ENCODE measurements at places on chromosomes 11 and 22.

- no peaks in the 10 kb centered on the region for H3K4me1 ChIP-seq
- DNase-seq: no peak
- no peaks in the 10 kb centered on the region for H3K36me3 ChIP-seq
- H3K4me3 ChIP-seq: no peak overlapping the region
- H3K27ac ChIP-seq: no peak overlapping the region
Observed at GRCh38 chr11:126190792-126191191, 20.7 kb downstream of the RPUSD4 start.

GRCh38 chr11:33734441-33735270 lies 1.6 kb downstream of the CD59 start:
- peak overlapping the region; percentile 95 for H3K4me3 ChIP-seq
- no peaks in the 10 kb centered on the region for H3K27me3 ChIP-seq
- H3K36me3 ChIP-seq: no peaks in the 10 kb centered on the region
- peaks cover 17% of the 10 kb centered on the region for H3K4me1 ChIP-seq
- DNase-seq: peak; percentile 42

DNA sequence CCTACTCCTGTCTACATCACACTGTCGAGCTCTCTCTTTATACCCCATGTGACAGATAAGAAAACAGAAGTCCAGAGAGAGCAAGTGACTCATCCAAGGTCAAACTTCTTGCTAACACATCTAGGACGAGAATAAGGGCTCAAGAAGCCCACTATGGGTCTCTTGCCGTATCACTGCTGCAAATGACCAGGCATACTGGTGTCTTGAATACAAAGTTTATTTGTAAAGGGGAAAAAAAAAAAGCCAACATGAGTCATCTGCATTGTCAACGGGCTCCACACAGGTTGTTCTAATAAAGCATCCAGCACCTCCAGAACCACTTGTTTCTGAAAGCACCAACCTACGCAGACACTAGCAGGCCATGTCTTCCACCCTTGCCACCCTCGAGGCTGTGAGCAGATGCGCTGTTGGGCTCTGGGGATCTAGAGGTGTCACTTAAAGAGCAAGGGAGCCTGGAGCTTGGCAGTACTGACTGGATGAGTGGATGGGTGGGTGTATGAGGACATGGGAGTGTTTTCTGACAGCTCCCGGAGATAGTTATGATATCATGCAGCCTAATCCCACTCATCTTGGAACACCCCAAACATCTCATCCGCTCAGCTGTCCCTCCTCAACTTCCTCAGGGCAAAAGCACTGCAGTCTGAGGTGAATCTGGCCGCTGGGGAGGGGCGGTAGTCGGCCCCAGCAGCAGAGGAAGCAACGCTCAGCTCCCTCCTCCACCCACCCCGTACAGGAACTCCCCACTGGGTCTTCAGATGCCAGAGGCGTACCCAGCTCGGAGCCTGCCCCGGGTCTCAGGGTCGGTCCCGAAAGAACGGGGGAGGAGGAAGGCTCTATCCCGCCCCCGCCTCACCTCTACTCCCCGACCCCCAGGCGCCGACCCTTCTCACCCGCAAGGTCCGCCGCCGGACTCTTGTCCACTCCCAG lies 1.0 kb downstream of the SMCO4 start:
- DNase-seq: peak; percentile 57
- H3K27ac ChIP-seq: peak overlapping the region; percentile 94
- H3K36me3 ChIP-seq: no peaks in the 10 kb centered on the region
- peak overlapping the region; percentile 84 for H3K4me3 ChIP-seq

DNA sequence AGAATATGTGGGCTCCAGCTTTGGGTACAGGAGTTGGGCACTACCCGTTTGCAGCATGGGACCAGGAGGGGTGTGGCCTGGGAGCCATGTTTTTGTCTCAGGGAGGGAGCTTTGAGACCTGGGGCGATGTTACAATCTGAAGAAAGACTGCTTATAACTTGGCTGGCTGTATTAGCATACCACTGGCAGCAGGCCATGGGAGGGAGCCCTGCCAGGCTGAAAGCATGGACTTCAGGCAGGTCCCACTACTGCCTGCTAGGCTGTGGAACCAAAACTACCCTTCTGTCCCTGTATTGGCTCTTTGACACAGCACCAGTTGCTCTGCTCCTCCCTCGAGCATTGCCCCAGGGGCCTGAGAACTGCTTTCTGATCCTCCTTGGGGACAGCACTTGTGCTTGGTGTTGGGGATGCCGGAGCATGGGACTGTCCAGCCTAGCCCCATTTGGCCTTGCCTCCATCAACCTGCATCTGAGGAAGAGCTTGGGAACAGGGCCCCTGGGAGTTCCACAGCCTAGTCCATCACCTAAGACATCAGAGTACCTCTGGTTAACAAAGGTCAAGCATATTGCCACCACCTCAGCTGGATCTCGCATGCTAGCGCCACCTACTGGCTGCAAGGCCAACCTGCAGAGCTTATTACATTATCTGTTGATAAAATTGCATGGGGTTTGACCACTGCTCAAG lies 217.4 kb downstream of the SBF2 start:
- H3K4me1 ChIP-seq: no peaks in the 10 kb centered on the region
- no peak overlapping the region for H3K27ac ChIP-seq
- no peaks in the 10 kb centered on the region for H3K36me3 ChIP-seq
- peak; percentile 62 for DNase-seq
- no peaks in the 10 kb centered on the region for H3K27me3 ChIP-seq

DNA sequence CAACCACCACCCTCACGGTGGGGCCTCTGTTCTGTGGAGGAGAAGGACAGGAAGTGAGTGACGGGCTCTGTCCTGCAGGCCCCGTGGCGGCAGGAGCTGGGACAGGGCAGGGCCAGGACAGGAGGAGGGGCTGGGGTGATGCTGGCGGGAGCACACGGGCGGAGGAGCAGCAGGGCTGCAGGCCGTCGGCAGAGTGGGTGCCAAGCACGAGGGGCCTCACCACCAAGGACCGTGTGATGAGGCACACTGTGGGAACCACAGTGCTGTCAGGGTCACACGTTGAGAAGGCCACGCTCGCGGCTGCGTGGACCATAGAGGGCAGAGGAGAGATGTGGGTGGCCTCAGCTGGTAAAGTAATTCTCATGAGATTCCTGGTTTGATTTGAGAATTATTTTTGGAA lies 8.5 kb downstream of the SCO2 start:
- no peak for DNase-seq
- no peak overlapping the region for H3K27ac ChIP-seq
- H3K27me3 ChIP-seq: no peaks in the 10 kb centered on the region

- H3K36me3 ChIP-seq: no peaks in the 10 kb centered on the region
- H3K27me3 ChIP-seq: no peaks in the 10 kb centered on the region
- H3K27ac ChIP-seq: no peak overlapping the region
- no peak for DNase-seq
- H3K4me1 ChIP-seq: peaks cover 5% of the 10 kb centered on the region
Observed at GRCh38 chr11:14835496-14836492, 56.2 kb downstream of the CYP2R1 start.

DNA sequence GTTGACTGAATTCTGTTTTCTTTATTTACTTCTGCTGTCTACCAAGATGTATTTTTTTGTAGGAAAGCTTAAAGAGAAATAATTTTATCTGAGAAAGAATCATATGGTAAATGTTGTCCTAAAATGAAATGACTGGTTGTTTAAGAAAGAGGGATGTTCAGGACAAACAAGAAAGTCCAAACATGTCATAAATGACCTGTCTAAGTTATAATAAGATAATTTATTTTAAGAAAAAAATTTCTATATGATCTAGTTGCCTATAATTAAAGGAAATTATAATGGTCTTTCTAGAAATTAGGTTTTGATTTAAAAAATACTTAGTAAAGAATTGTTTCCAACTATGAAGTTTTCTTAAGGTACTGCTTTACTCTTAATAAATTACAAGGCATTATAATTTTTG lies 10.5 kb downstream of the SCGB2A2 start:
- DNase-seq: no peak
- no peak overlapping the region for H3K4me3 ChIP-seq
- H3K27ac ChIP-seq: no peak overlapping the region
- no peaks in the 10 kb centered on the region for H3K4me1 ChIP-seq
- H3K36me3 ChIP-seq: no peaks in the 10 kb centered on the region

- H3K36me3 ChIP-seq: no peaks in the 10 kb centered on the region
- H3K27ac ChIP-seq: no peak overlapping the region
- no peak overlapping the region for H3K4me3 ChIP-seq
- H3K4me1 ChIP-seq: no peaks in the 10 kb centered on the region
- H3K27me3 ChIP-seq: no peaks in the 10 kb centered on the region
Observed at GRCh38 chr11:84140386-84141169, 854.4 kb upstream of the CCDC90B start.

DNA sequence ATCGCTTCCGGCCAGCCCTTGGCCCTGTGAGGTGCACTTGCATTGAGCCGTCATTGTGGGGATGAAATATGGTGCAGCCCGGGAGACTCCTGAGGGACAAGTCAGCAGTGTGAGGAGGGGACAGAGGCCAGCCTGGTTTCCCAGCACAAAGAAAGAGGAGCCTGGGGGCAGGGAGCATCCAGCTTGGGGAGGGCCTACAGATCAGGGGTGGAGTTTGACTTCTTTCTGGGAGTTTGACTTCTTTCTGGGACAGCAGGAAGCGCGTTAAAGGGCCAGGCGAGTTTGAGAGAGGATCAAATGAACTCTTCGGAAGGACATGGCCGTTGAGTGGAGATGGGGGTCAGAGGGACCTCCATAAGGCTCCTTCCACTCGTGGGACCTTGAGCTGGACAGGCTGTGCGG lies 91.9 kb downstream of the LRRC32 start:
- H3K27ac ChIP-seq: peak overlapping the region; percentile 77
- H3K27me3 ChIP-seq: no peaks in the 10 kb centered on the region
- DNase-seq: peak; percentile 35
- no peaks in the 10 kb centered on the region for H3K36me3 ChIP-seq
- H3K4me3 ChIP-seq: no peak overlapping the region
- peaks cover 4% of the 10 kb centered on the region for H3K4me1 ChIP-seq

- no peaks in the 10 kb centered on the region for H3K36me3 ChIP-seq
- peak; percentile 78 for DNase-seq
- H3K4me1 ChIP-seq: no peaks in the 10 kb centered on the region
- H3K27ac ChIP-seq: no peak overlapping the region
Observed at GRCh38 chr11:3091846-3092602, 34.8 kb upstream of the CARS1 start.

- H3K4me1 ChIP-seq: peaks cover 59% of the 10 kb centered on the region
- H3K27ac ChIP-seq: peak overlapping the region; percentile 90
- H3K27me3 ChIP-seq: no peaks in the 10 kb centered on the region
Observed at GRCh38 chr11:65487467-65488272, 11.2 kb upstream of the MALAT1 start.

- no peak for DNase-seq
- no peaks in the 10 kb centered on the region for H3K27me3 ChIP-seq
- no peaks in the 10 kb centered on the region for H3K4me1 ChIP-seq
- H3K27ac ChIP-seq: no peak within 1 kb of the TSS
Observed at GRCh38 chr11:89922195-89922660, at the start of gene TRIM49D1. TSS of gene TRIM49D1 (minus strand) at chr11:89922245. CDS start at chr11:89917710, 4,535 bp downstream.

DNA sequence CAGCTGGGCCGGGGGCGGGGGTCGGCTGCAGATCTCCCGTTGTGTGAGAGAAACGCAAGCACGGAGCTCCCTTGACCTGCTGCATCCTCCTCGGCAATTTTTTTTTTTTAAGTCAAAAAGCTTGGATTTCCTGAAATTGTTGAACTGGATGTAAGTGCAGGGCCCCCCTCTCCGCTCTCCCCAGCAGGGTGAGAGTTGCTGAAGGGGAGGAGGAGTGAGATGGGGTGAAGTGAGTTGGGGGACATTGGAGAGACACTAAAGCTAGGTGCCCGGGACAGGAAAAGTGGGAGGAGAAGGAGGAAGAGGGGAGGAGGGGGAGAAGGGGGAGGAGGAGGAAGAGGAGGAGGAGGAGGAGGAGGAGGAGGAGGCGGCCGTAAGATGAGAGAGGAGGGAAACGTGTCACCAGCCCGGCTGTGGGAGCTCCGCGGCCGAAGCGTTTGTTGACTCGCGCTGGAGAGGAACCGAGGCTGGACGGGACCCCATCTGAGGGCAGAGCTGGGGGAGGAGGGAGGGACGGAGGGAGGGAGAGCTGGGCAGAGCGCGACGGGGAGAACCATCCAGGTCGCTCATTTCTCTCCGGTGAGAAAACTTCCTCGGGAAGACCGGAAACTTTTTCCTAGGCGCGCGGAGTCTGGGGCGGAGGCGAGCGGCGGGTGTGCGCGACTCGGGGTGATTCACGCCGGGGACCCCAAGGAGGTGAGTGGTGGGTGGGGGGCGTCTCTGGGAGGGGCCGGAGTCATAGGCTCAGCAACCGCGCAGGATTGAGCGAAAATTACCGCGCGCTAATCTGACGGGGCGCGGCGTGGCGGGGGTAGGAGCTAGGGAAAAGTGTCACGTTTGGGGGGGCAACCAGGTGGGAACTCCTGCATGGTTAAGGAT lies 80.2 kb downstream of the PRR5L start:
- H3K36me3 ChIP-seq: no peaks in the 10 kb centered on the region
- H3K27ac ChIP-seq: no peak overlapping the region
- H3K27me3 ChIP-seq: no peaks in the 10 kb centered on the region
- no peaks in the 10 kb centered on the region for H3K4me1 ChIP-seq

- H3K4me1 ChIP-seq: peaks cover 56% of the 10 kb centered on the region
- no peaks in the 10 kb centered on the region for H3K27me3 ChIP-seq
- DNase-seq: no peak
- no peak overlapping the region for H3K4me3 ChIP-seq
Observed at GRCh38 chr11:62555464-62556107, 9.0 kb upstream of the AHNAK start.

DNA sequence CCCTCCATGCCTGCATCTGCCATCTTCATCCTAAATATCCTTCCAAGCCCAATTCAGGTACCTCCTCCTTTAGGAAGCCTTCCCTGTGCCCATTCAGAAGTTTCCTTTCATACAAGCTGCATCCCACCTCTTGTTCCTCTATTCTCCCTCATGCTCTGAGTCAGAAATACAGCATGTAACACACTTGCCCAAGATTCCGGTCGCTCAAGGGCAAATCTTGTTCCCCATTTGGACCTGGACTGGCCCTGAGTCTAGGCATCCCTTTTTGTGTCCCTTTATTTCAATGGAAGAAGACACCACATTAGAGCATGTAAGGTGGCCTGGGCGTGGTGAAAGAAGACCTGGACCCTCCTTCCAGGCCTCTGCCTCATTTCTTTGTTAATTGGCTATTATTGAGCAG lies 38.5 kb downstream of the RTL6 start:
- no peak for DNase-seq
- no peaks in the 10 kb centered on the region for H3K27me3 ChIP-seq
- no peaks in the 10 kb centered on the region for H3K36me3 ChIP-seq
- no peak overlapping the region for H3K4me3 ChIP-seq
- no peak overlapping the region for H3K27ac ChIP-seq

DNA sequence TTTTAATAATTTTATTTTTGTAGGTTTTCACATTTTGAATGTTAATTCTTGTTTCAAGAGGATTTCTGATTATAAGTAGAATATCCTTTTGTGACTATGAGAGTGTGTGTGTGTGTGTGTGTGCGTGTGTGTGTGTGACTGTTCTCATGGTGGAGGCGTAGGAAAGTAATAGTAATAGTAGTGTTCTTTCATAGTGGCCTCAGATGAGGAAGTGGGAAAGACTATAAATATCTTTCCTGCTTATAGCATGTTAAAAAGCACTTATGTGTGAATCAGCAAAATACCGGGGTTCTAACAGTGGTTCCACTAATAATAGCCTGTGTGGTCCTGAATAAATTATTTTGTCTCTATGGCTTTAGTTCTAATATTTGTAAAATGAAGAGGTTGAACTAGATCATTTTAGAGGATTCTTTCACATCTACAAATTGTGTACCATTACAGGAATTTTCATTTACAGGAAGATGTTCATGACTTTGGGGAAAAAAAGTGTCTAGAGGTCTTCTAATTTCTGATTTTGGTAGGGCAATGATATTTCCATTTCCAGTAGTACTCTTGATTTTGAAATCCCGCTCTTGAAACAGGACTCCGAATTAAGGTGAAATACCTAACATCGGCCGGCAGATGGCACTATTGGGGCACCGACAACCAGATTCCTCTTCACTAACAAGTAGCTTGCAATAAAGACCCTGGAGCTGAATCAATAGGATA lies 29.9 kb upstream of the OR10G7 start:
- no peak overlapping the region for H3K27ac ChIP-seq
- peaks cover 7% of the 10 kb centered on the region for H3K4me1 ChIP-seq
- no peaks in the 10 kb centered on the region for H3K36me3 ChIP-seq

All from testis (tissue), 5 donors.